ENCODE measurements at places on chromosomes 6 and 20.

- no peak for DNase-seq
Observed at GRCh38 chr6:44698602-44699001, 311.1 kb downstream of the CDC5L start.

GRCh38 chr6:163263998-163264661 is 150.4 kb upstream of the QKI start:
- DNase-seq, result no peak

DNA sequence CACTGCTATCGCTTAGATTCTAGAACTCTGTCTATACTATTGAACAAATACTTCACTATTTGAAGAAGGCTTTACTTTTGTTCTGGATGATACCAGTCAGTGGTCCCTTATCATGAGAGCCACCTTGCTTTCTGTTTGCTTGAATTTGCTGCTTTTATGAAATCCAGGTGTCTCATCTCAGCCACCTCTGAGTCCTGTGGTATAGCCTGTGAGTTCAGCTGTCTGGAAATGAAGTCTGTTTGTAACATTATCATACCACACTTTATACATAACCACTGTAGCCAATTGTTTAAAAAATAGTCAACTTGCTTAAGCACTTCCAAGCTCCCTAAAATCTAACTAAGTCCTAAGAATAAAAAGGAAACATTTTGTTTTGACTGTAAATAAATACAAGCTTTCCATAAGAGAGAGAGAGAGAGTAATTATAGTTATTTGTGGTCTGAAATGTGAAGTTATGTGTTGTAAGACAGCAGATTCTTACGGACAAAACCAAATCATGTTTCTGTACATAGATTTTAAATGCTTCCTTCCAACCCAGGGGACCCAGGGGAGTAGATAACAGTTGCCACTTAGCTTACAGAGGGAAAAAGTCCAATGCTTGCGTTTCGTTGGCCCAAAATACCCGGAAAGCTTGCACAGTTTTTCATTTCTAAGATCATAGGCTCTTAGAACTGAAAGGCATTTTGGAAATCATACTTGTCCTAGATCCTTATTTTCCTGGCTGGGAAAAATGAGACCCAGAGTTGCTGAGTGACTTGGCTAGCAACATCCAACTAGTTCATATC is 1107.8 kb upstream of the FLRT3 start:
- no peak for DNase-seq

- no peak for DNase-seq
Observed at GRCh38 chr6:43768983-43769525, 957 bp upstream of the VEGFA start.

DNA sequence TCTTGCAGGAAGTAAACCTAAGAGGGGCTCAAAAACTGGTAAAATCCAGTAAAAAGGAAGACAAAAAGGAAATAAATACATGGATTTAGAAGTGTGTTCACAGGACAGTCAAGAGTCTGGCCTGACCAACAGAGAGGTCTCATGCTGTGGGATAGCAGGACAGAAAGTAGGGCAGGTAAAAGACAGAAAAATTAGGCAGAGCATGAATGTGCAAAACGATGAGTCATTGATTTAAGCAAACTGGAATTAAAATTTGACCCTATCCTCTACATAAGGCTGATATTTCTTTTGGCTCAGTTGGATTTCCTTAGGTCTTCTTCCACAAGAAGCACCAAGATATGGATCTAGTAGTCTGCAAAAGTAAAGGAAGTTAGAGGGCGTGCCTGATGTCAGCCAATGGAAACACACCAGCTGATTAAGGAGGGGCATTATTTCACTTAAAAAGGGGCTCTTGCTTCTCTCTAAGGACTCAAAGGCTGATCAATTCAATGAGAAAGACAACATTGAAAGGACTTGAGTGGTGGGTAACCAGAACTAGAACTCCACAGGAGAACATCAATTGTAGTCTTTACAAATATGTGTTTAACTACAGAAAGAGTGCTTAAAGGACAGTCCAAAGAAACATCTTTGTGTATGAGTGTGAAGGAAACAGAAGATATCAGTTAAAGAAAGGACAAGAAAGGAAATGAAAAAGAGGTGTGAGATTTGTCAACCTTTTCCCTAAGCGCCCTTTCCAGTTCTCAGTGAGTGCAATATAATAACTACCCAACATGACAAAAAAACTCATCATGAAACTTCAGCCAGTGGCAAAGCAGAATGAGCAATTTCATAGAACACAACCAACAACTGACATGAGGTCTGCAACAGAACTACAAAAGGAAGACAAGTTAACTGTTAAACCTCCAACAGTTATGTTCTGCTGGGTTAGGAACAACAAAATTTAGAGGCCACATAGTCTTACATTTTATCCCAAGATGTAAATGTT is 19.4 kb upstream of the MYB start:
- DNase-seq, result no peak

- no peak for DNase-seq
Observed at GRCh38 chr6:79993012-79993910, 11.2 kb upstream of the TTK start.

All from stimulated activated CD4-positive, alpha-beta T cell treated with anti-CD3 and anti-CD28 coated beads, Interleukin-2, amount 100 ng/mL, for 24 hours (primary cell).